GM10248 (cell line): ENCODE measurements at places on chromosomes 11 and 22.

- no peak for DNase-seq
Measured at GRCh38 chr11:26199331-26200095, 132.4 kb upstream of the ANO3 start.

DNA sequence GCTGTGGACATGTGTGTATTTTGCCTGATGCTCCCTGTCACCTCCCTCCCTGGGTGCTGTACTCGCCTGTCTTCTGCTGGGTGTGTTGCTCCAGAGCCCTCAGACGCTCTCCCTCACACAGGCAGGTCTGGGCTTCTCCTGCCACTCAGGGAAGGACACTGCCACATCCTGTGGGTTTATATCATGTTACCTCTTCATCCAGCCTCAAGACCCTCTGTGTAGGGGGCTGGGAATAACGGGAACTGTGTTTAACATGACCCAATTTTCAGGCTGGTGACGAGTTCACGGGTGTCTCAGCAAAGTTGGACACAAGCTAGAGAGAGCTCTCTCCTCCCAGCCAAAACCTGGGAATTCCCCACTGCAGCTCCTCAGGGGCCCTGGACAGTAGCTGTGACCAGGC is 24.6 kb downstream of the MYBPC3 start:
- DNase-seq, result no peak

DNA sequence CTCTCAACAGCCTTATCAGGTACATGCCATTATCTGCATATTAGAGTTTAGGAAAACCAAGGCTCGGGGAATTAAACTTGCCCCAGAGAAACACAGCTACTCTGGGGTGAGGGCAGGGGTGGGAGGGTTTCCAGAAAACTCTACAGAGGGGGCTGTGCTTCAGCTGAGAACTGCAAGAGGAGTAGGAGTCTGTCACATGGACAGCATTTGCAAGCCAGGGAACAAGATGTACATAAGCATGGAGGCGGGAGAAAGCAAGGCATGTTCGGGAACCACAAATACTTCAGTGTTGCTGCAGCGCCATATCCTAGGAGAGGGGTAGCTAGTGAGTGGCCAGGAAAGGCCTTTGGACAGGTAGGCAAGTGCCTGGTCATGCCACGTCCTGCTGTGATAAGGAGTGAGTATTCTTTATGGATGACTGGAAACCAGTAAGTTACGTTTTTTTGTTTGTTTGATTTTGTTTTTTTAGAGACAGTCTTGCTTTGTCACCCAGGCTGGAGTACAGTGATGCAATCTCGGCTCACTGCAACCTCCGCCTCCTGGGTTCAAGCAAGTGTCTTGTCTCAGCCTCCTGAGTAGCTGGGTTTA is 57.2 kb downstream of the GRAMD1B start:
- DNase-seq, result no peak

GRCh38 chr11:119438599-119438998 is 15.6 kb upstream of the THY1 start:
- no peak for DNase-seq

DNA sequence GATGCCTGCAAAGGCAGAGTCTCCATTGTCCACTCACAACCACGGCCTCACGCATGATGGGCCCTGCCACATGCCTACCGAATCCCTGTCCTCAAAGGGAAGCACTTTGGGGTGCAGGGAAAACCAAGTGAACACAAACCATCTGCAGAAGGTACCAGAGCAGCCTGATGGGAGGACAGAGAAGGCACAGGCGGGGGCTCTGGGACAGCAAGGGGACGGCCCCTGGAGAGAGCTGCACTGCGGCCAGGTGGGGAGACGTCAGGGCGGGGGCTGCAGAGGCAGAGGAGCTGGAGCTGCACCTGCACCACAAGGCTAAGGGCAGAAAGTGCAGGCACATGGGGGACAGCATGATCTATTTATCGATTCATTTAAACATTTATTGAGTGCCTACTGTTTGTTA is 1056.0 kb downstream of the TBC1D22A start:
- DNase-seq, result no peak

- peak; percentile 69 for DNase-seq
Measured at GRCh38 chr11:17386331-17387084, 2.0 kb downstream of the KCNJ11 start.

GRCh38 chr11:57230316-57230715 is 6.7 kb downstream of the APLNR start:
- no peak for DNase-seq

DNA sequence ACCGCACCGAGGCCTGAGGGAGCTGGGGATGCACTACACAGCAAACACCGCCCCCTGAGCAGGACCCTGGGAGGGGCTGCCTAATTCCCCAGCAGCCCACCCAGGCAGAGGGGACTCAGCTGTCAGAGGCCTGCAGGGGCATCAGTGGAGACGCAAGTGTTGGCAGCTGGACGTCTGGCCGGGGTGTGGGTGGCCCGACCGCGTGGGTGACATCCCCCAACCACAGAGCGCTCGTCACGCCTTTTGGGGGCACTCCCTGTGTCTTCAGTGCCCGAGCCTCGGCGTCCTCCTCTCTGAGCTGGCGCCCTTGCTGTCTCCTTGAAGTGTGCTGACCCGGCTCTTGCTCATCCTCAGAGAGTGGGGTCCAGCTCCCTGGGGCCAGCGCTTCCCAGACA is 150.2 kb downstream of the BRD1 start:
- DNase-seq, result no peak

DNA sequence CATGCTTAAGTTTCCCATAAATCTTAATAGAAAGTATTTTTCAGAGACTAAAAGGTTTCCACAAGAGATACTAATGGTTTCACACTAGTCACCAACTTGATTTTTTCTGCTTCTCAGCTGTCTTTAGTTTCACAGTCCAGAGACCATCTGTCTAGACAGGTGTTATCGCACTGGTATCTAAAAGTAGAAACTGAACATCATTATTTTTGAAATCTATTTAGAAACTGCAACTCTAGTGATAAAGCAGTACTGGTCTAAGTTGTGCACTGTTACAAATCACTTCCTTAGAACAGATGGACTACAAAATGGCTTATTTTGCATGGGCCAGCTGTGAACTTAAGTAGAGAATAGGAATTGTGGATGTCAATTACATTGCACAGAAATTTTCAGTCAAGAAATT is 78.0 kb downstream of the CNTN5 start:
- DNase-seq, result peak; percentile 6

GRCh38 chr22:29275167-29275566 is 7.1 kb downstream of the EWSR1 start:
- DNase-seq, result no peak

DNA sequence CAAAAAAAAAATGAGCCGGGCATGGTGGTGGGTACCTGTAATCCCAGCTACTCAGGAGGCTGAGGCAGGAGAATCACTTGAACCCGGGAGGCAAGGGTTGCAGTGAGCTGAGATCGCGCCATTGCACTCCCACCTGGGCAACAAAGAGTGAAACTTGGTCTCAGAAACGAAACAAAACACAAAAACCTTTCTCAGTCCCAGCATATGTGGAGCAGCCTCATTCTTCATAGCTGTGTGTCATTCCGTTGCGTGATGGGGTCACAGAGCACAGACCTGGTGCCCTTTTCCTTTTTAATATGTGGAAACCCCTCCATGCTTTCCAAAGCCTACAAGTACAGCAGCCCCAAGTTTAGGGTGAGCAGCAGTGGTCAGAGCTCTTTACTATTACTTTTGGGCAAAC is 13.7 kb downstream of the PEX26 start:
- DNase-seq, result no peak

DNA sequence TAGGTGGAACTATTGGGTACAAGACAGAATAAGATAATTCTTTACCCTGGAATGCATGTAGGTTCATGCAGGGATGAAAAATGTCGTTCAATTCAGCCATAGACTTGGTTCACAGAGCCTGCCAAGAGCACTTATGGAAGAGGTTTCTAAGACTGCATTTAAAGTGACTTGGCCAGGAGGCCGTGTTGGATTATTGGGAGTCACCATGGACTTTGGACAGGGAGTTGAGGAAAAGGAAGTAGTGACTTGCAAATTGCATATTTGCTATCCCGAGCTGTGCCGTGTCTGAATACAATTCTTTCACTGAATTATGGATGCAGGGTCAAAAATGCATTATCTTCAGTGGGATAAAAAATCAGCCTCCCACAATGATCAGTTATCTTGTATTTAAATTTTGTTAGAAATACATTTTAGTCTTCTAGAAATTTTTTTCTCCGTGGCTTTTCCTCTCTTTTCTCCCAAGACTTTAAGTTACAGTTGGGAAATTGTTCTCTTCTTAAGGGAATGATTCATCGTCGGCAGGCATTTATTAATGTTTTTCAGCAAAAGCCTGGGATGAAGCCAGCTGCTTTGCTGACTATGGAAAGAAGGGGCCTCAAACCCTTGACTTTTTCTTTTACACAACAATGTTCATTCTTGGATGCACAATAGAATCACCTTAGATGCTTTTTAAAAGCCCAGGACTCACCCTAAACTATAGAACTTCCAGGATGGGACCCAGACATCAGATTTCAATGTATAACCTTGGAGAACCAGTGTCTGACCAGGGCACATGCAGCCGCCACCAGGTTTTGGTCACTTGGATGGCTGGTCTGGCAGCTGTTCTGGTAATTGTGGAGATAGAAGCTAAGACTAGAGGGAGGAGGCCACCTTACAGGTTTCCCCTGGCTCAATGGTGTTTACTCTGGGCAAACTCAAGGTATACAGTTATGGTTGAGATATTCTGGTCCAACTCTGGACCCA is 70.8 kb downstream of the FAT3 start:
- DNase-seq, result no peak

DNA sequence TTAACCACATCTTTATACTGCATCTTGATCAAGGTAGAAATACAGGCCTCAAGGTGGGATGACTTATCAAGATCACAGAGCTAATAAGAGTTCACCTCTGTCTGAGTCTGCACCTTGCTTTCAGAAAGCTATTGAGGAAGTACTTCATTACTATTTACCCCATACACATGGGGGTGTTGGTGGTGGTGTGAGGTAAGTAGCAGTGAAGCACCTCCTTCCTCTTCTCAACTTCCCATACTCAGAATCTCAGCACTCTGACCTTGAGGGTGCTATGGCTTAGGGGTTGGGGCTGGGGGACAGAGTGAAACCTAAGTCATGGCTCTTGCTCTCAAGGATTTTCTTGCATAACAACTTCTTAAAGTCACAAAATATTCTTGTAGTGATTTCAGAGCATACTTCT is 56.9 kb downstream of the ME3 start:
- DNase-seq, result no peak

GRCh38 chr22:39405346-39406085 is 5.9 kb downstream of the TAB1 start:
- DNase-seq, result no peak

DNA sequence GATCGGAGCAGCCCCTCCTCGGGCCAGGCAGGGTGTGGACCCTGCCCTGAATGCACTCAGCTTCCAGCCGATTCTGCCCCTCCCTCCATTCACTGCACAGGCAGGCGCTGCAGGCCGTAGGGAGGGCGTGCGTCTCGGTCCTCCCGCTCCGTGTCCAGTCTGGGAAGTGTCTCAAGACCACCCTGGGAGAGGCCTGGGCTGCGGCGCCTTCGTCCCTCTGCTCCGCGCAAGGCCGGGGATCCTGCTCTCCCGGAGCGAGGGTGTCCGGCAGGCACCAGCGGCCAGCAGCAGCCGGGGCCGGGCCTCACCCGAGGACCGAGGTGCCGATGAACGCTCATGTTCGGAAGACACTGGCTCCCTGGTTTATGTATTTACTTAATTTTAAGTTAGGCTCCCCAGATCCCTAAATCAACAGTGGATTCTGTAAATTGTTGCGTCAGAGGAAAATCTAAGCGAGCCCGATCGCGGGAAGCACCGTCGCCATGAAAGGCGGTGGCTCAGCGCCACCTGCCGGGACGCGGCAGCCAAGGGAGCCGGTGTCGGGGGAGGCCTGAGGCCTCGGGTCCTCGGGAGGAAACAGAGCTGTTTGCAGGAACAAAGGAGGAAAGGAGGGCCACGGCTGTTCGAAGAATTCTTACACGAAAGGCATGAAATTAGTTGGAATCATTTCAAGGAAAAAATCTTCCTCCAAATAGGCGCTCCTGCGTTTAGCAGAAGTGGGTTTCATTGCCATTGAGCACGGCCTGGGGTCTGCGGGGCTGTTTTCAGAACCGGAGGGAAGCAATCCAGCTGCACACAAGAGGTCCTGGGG is 195.3 kb downstream of the BRD1 start:
- DNase-seq, result peak; percentile 62
